NCI-H1694 (cell line): ENCODE measurements at places on chromosomes 6 and 20.

DNA sequence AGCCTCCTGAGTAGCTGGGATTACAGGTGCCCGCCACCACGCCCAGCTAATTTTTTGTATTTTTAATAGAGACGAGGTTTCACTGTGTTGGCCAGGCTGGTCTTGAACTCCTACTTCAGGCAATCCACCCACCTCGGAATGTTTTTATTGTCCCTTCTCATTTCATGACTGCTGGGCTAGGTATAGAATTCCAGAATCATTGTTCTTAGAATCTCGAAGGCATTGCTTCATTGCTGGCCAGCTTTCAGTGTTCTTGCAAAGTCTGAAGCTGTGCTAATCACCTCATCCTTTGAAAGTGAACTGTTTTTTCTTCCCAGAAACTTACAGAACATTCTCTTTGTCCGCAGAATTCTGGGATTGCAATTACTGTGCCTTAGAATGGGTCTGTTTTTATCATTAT, 49.0 kb downstream of the PTPN1 start:
- no peak for DNase-seq

DNA sequence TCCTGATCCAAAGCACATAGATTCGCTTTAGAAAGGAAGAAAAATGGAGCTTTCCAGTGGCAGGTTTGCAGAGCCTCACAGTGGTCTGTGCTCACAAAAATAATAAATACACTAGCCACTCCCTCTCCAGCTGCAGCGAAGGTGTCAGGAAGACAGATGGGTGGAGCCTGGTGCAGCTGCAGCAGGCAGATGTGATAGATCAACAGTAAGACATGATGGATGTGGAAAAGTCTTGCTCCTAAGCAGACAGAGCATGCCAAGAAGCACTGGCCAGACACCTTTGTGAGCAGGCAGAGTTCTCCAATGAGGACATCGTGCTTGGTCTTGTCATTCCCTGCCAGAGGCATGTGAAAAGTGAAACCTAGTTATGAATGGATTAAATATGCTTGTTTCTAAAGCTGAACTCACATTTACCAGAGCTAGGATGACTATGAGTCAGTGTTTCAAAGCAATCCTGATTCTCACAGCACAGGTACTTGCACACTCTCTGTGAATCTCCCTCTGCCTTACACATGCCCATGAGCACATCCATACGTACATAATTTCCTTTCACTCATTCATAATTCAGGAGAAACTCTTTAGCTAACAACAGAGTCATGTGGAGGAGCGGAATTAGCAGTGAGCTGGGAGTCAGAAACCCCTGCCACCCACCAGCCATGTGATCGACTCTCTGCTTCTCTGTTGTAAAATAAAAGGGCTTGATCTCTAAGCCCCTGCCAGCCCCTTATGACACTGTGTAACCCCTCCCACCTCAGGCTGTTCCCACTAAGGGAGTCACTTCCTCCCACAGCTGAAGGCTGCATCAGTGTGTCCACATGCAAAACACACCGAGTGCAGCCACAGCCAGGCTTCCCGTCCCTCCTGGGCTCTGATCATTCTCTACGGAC, 111.2 kb downstream of the SCML4 start:
- no peak for DNase-seq

GRCh38 chr6:158041370-158041769, 59.7 kb downstream of the SYNJ2 start:
- no peak for DNase-seq

- no peak for DNase-seq
Measured at GRCh38 chr6:37865504-37865903, 46.0 kb downstream of the ZFAND3 start.

- DNase-seq = no peak
Measured at GRCh38 chr6:6783721-6784120, 195.2 kb downstream of the LY86 start.

GRCh38 chr6:116528780-116529179, 16.7 kb downstream of the TRAPPC3L start:
- no peak for DNase-seq

DNA sequence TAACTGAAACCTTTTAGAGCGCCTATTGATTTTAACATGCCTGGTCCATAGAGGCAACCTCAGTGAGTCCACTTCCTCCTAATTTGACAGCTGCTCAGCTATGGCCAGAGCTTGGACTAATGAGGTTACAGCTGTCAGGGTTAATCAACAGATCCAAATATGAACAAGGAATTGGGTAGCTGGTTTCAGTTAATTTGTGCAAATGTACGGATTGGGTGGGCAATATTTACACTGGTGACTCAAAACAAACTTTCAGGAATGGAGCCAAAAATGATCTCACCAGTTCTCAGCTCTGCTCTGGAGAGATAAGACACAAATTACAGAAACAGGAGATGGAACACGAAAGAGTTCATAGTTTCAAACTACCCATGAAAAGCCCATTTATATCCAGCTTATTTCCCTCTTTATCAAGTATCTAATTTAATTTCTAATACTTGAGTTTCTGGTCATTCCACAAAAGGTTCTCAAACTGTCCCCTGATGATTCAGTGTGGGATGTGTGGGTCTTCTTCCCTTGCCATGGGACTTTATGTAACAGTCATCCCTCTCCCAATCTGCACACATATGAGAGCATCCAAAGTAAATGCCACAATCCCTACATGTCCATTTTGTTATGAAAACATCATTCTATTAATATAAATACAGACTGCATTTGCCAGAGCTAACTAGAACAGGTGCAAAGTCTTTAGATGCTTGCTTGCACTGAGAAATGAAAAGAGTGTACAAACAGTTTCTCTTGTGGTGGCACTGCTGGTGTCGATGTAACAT, 149.9 kb downstream of the RPS12 start:
- DNase-seq = no peak

DNA sequence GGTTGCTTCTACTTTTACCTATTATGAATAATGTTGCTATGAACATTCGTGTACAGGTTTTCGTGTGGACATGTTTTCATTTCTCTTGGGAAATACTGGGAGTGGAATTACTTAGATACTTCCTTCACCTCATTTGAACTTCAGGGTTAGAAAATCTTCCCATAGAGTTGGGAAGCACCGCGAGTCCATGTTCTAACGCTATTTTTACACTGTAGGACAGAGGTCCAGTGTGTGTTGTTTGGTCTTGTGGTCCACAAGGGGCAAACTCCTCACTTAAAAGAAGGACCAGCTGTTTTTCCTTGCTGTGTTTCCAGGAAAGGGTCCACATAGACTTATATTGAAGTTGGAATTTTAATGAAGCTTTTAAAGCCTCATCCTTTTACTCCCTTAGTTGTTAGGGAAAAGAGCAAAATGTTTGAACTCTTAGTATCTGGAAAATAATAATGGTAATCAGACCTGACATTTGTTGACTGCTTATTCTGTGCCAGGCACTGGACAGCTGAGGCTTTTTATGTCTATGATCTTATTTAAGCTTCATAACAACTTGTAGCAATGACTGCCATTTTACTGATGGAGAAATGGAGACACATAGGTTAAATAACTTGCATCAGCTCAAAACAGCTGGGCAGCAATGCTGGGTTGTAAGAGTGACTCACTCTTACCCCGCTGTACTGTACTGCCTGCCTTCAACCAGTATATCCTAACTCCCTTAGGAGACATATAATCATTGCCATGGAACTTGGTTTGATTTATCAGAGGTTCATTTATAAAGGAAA, 52.0 kb downstream of the CDC5L start:
- DNase-seq = no peak

GRCh38 chr20:56574531-56575142, 41.6 kb downstream of the FAM209B start:
- DNase-seq = no peak

- DNase-seq = no peak
Measured at GRCh38 chr6:160101277-160102205, 20.1 kb upstream of the SLC22A1 start.

DNA sequence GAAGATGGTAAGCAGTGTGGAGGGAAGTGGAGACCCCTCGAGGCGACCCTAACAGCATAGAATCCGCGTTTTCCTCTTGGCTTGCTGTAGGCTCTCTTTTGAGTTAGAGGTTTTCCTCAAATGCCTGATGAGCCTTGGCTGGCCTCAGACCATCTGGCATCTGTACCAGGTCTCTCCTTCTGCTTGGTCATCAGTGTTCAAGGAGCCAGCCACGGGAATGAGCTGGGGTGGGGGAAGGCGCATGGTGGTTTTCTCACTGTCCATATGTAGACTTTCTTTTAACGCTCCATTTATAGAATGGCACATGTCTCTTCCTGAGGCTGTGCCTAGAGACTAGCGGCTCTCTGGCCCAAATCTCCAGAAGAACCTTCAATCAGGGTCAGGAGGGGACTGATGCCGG, 8.1 kb upstream of the GUCA1A start:
- no peak for DNase-seq

DNA sequence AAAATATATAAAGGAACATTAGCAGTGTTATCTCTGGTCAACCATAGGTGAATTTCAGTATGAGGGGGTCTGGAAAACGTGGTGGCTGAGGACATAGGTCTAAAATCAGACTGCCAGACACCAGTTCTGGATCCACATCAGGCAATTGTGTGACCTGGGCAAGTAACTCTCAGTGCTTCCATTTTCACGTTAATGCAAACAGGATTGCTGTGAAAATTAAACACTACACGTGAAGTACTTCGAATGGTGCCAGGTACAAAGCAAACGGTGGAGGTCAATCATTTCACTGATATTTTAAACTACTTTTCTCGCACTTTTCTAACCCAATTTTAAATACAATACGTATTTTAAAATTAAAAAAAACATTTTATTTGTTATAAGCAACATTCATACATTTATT, 315.7 kb downstream of the TRDN start:
- no peak for DNase-seq

- no peak for DNase-seq
Measured at GRCh38 chr20:64119681-64120341, 12.4 kb upstream of the NPBWR2 start.

GRCh38 chr6:92114797-92115196, 1304.6 kb downstream of the EPHA7 start:
- no peak for DNase-seq

DNA sequence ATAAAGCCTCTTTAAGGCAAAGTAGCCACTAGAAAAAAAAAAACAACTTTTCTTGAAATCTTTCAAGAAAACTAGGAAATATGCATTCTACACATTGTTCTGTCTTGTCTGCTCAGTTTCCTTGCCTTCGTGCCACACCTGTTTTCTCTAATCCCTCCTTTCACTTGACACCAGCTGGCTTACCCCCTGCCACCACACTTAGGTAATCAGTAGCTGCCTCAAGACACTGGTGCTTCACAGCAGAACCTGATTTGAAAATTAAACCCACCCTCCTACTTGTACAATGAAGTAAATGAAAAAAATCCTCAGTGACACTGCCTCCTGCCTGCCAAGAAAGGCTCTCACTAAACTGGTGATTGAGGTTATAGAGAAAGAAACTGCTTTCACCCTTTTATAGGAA, 45.8 kb upstream of the SCML4 start:
- DNase-seq = no peak

GRCh38 chr6:157424491-157425020, 43.6 kb downstream of the ZDHHC14 start:
- DNase-seq = no peak

DNA sequence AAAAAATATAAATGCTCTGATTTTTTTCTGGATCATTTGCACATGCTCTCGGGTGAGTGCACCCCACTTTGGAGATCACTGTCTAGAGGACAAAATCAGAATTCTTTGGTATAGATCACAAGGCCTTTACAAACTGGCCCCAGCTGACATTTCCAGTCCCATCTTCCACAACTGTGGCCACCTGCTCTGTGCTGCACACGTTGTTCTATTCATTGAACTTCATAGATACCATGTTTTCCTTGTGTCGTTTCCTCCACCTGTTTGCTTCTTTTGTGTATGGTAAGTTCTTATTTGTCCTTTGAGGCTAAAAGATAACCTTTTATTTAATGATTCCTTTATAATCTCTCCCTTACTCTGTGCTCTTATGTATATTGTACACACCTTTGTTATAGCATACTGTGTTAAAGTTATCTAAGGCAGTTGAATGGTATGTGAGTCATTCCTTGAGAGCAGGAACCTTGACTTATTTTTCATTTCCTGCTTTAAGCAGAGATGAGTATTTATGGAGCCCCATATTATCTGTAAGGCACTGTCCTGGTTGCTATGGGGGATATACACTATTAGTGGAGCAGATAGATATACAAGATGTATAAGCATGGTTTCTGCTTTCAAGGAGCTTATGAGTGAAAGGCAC, 12.0 kb upstream of the SLC17A5 start:
- DNase-seq = no peak

DNA sequence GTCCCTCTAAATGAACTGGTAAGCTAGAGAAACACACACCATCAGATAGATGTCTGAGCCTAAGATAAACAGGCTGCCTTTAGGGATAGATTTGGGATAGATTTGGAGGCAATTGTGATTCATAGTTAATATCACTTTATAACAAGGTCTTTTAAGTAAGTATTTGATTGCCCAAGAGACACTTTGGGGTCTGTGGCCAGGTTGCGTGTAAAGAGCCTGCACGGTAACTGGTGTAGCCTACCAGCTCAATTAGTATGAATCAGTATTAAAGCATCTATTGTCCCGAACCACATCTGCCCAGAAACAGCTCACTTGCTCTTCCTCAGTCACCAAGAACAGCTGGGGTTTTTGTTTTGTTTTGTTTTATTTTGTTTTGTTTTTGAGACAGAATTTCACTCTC, 193.3 kb downstream of the SASH1 start:
- no peak for DNase-seq

DNA sequence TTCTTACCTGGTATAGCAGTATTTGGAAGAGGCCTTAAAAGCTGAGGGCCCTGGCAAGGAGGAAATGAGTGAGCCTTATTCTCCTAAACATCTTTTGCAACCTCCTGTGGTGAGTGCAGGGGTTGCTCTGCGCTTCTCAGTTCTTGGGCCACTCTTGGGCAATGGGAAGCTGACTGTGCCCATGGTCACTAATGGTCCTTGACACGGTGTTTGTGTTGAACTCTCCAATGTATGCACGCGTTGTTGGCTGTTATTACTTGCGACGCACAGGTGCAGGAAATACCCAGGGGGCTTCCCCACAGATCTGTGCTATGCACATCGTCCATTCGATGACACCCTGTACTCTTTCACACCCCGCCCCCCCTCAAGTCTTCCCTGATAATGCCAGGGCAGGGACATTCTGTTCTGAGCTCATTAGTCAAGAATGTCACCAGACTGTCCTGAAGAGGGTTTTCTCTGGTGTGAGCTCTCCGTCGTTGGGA, 79.7 kb downstream of the EDN1 start:
- no peak for DNase-seq

DNA sequence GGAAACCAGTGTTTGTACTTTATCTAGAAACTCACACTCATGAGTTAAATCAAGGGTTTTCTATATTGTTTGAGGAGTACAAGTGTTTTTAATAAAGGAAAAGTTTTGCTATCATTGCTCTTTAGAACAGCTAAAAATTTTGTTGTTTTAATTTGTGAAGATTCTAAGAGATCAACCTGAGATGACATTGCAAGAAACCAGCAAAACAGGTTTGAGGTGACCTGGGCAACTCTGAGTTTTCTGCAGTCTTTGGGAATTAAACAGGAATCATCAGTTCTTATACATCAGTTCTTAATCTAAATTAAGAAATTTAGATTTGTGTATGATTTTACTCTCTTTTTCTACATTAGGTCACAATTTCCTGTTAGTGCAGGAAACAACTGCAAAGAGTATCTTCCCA, 114.5 kb downstream of the JAG1 start:
- no peak for DNase-seq
